Stimulated activated CD4-positive, alpha-beta T cell treated with anti-CD3 and anti-CD28 coated beads, Interleukin-1b, Interleukin-23, amount 100 ng/mL, for 24 hours (primary cell): ENCODE measurements at places on chromosomes 7 and 10.

DNA sequence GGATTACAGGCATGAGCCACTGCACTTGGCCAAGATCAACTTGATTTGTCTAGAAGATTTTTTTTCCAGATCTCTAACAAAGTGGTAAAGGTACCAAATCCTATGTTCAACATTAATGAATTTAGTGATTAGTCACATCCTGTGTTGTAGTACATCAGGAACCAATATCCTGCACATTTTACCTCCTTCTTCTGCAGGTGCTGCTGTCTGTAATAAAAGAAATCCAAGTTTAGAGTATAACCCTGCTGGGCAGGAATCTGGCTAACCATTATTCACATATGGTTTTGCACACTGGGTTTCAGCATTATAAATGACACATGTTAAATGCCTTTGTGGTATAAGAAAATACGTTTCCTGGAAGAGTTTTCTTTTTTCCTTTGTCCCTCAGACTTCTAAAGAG is 10.8 kb downstream of the PARD3 start:
- DNase-seq, result no peak

- no peak for DNase-seq
These were observed 348.4 kb upstream of the PODXL start for GRCh38 chr7:131904760-131905327.

DNA sequence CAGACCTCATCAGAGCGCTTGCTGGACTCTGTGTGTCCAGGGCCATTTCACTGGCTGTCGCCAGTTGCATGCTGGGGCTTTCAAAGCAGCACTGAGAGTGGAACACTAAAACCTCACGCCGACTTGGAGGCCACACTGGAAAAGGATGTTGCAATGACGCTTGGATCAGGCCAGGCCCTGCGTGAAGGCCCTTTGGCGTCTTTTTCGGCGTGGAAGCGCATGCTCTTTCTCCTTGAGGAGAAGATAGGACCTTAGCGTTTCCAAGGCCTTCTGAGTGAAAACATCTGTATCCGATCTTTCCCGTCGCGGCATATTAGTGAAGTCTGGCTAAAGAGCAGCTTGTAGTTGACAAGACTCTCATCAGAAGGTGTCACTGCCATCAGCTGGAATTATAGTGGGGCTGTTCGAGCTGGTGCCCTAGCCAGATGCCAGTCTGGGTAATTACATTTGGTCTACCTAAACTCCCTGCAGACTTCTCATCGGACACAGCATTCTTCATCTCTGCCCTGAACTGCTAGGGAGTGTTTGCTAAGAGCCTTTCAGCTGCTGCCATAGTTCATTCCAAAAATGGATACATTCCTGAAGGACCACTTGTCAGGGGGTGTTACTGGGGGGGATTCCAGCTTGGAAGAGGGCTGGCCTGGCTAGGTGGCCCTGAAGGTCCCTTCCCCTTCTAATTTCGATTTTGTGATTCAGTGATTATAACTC is 167.7 kb upstream of the TCF7L2 start:
- DNase-seq, result no peak

- no peak for DNase-seq
These were observed 13.3 kb downstream of the KMT2E start for GRCh38 chr7:105027176-105027853.

DNA sequence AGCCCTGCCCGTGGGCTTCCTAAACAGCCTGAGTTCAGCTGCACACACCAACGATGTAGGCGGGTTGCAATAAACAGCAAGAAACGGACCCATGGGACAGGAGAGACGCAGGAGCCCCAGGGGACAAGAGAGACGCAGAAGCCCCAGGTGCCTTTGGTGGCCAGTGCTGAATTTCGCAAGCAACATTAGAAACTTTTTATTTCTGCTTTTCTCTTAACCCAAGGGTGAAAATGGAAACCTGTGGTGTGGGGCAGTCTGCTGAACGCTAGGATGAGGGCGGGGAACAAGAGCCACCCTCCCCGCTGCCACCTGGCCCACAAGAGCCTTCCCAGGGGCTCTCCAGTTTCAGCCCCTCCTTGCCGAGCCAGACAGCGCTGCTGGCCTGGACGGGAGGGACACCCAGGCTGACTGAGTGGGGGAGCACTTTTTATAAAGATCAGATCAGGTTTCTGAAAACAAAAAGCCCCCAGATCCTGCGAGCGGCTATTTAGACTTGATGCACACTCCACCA is 20.0 kb upstream of the GPR146 start:
- no peak for DNase-seq

GRCh38 chr10:5311617-5312016 is 53.1 kb upstream of the UCN3 start:
- no peak for DNase-seq

GRCh38 chr7:22373388-22373787 is 16.4 kb upstream of the RAPGEF5 start:
- no peak for DNase-seq
